Inflammatory macrophage treated with lipopolysaccharide for 4 hours (primary cell): ENCODE measurements at places on chromosomes 11 and 22.
A peak's percentile ranks its signal among the peaks of the same experiment; 100 is the strongest.

DNA sequence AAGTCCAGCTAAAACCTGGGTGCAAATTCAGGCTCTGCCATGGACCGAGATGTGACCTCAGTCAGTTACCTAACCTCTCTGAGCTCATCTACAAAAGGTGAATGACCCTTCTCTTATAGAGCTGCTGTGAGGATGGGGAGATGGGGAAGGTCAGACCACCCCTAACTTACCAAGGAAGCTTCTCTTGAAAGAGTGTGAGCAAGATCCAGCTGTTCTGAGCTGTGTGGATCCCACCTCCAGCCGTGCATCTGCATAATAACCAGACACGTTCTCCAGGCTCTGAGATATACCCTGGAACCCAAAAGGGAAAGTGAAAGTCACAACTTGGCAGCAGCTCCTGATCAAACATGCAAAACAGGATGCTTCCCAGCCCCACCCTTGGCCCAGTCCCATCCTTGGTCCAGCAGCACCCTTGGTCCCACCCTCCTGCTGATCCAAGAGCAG is at the start of gene APOL3:
Gene APOL3 (minus strand): TSS at position 257 of the 444 bp plus-strand sequence. CDS start 11,700 bp downstream, outside the sequence.
- DNase-seq, result peak; percentile 84

DNA sequence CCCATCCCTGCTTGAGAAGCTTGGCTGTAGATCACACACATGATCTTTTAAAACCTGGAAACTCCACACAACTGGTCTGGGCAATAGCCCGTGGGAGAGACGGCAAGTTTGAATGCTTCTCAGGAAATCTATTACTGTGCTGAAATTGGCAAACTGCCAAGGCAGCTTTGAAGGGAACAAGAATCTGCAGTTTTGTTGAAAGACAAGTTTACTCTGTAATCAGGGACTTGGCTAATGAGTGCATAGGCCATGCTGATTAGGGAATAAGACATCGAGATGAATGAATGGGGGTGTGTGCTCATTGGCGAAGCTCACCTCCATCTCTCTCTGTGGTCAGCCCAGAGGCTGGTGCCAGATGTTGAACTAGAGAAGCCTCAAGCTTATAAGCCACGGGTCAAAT is 218.8 kb downstream of the HIPK3 start:
- DNase-seq, result no peak

- DNase-seq, result peak; percentile 57
Measured at GRCh38 chr22:40504285-40505249, 132.0 kb downstream of the MRTFA start.

DNA sequence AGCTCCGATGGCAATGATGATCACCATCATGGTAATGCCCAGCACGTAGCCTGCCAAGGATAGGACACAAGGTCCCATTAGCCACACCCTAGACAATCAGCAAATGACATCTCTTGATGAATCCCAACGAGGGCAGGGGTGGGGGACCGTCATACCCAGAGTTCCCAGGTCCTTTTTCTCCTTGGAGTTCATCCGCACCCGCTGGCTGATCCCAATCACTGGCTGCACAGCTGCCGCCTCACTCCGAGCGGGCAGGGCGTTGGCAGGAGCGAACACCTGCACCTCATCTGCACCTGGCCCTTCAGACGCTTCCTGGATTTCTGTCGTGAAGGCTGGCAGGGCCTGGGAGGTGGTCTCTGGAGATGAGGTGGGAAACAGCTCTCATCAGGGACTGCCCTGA is 2.9 kb downstream of the PIK3IP1 start:
- DNase-seq, result no peak

- peak; percentile 77 for DNase-seq
Measured at GRCh38 chr11:75380716-75381420, 18.4 kb upstream of the RPS3 start.

GRCh38 chr22:27866135-27867084 is 52.6 kb downstream of the PITPNB start:
- peak; percentile 77 for DNase-seq

DNA sequence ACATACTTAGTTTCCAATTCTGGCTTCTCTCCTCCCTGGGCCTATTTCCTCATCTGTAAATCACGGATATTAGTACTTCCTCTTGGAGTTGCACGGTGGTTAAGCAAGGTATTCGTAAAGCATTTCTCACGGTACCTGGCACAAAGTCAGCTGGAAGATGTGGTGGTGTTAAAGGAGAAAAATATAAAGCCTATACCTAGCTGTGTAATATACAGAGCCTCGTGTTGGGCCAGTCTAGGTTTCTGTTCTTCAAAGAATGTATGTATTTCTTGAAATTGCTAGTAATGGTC is 47.2 kb downstream of the DBX1 start:
- DNase-seq, result peak; percentile 5

DNA sequence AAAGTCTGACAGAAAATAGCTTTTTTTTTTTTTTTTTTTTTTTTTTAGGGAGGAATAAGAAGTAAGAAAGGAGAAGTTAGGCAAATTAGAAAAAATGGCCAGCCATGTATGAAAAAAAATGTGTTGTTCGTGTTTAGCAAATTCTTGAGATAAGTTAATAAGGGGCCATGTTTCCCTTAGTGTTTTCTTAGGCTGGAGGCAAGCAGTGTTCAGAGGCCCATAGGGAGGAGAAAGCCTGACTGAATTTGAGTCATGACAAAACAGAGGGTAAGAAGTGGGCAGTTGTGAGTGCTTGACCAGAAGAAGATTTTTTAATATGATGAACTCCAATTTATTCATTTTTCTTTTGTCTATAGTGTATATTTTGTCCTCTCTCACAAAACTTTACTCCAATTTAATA is 766.4 kb downstream of the FAM181B start:
- DNase-seq, result no peak

- no peak for DNase-seq
Measured at GRCh38 chr11:63619967-63620366, 5.7 kb upstream of the PLAAT3 start.

DNA sequence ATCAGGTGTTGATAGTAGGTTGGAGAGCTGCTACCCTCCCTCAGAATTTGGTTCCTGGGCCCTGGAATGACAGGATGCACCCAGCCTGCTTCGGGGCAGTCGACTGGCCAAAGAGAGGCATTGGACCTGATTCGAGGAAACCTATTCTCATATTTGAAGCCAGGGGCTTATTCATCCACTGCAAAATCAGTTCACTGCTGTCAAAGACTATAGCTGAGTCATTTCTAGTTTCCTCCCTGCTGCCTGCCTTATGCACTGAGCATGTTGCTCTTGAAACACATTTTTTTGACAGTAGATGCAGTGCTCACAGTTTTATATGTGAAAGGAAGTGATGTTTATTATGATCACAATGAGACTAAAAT is 565.4 kb downstream of the ETS1 start:
- DNase-seq, result no peak

DNA sequence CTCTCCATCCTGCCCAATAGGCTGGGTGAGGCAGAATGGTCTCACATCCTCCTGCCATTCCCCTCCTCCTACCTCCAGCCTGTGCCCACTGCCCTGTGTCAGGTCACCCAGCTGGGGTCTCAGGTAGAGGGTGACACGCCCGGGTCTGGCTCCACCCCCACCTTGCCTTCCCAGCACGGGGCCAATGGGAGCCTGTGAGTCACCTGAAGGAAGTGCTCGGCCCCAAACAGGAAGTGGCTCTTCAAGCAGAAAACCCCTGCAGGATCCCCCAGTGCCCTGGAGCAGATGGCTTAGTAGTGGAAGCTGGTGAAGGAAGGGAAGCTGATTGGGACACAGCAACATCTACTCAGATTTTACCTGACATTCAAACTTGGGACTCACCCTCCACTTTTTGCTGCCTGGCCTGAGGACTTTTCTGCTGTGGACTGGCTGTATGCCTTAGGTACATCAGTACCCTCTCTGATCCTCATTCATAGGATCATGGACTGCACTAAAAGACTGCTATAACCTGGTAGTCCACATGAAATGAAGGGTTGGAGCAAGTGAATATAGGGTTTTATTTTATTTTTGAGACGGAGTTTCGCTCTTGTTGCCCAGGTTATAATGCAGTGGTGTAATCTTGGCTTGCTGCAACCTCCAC is 33.4 kb downstream of the GDPD5 start:
- peak; percentile 60 for DNase-seq

DNA sequence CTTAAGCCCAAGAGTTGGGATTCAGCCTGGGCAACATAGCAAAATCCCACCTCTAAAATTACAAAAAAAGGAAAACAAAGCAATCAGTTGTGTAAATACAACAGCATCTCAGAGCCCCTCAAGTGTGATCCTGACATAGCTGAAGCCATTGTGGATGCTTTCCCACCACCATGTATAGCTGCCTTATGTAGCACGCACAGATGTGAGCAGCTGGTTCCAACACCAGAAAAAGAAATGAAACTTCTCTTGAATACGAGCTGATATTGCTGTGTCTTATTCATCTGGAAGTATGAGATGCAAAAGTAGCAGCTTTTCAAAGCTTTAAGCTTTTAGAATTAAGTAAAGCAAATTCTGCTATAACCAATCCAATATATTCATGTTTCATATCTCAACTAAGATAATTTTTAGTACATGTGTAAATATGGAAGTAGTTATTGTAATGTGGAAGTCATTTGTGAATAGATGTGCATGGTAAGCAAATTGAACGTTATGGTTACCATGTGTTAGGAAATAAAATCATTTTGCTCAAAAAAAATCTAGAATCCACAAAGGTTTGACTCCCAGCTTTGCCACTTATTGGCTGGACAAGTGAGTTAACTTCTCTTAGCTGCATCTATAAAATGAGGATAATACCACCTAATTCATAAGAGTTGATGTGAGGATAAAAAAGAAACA is 63.2 kb downstream of the SGSM3 start:
- DNase-seq, result no peak

GRCh38 chr11:44397586-44398178 is 87.7 kb upstream of the ALX4 start:
- DNase-seq, result no peak

DNA sequence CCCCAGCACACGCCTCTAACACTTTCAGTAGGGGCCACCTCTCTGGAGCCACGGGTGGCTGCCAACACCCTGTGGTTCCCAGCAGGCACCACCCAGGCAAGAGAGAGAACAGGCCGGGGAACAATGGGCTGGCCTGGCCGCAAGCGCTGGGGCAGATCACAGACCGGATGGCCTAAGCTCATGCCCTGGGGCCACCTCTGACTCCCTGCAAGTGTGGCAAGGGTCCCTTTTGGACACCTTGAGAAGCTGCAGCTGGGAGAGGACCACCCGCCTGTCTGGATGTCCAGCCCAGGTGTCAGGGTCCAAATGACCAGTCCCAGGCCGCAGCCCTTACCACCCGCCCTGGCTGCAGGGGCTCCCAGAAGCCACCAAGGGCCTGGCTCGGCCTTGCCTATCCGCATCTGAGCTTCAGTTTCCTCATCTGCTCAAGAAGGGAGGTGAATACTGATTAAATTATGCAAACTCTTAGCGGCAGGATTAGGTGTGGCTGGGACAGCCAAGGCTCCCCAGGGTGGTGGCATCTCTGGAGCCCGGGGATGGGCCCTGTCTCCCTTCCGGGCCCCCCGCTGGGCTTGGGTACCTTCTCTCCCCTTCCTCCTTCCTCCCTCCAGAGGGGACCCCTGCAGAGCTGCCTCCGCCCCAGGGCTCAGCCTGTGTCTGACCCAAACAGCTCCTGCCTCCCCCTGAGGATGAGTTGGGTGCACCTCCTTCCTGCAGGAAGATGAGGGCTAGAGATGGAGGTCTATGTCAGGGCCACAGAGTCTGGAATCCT is 785 bp upstream of the SUSD2 start:
- DNase-seq, result no peak

DNA sequence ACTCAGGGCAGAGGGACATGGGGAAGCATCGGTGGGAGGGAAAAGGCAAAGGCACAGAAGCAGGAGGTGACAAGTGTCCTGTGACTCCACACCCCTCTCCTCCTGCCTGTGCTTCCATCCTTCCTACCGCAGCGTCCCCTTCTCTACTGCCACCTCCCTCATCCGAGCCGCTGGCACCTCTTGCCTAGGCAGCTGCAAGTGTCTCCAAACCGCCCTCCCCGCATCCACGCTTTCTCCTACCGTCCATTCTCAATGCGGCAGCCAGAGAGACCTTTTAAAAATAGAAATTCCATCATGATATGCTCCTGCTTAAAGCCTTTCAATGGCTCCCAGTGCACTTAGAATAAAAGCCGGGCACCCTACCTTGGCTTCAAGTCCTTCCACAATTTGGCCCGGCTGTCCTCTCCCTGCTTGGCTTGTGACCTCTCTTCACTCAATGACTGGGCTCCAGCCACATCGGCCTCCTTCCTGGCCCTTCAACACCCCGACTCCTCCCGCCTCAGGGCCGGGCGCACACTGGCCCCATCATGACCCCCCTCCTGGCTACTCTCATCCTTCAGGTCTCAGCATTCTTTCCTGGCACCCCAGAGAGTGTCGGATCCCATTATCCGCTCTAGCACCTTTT is 16.5 kb downstream of the LRRC10B start:
- DNase-seq, result no peak
